ENCODE measurements at places on chromosomes 1 and 21.

DNA sequence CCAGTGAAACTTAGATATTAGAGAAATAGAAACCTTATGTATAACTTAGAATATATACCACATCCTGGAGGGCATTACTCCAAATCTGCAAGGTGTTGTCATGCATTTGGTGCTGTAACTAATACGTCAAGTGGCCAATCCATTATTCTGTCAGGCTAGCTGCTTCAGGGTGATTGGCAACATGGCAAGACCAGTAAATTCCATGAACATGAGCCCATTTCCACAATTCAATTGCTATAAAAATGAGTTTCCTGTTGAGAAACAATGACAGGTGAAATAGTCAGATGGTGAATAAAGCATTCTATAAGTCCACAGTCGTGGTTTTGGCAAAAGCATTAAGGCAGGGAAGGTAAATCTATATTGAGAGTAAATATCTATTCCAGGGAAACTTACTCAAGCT lies 566.0 kb downstream of the ADGRL2 start:
- no peak for DNase-seq

GRCh38 chr1:110690709-110691365 lies 16.1 kb upstream of the KCNA3 start:
- DNase-seq = no peak

DNA sequence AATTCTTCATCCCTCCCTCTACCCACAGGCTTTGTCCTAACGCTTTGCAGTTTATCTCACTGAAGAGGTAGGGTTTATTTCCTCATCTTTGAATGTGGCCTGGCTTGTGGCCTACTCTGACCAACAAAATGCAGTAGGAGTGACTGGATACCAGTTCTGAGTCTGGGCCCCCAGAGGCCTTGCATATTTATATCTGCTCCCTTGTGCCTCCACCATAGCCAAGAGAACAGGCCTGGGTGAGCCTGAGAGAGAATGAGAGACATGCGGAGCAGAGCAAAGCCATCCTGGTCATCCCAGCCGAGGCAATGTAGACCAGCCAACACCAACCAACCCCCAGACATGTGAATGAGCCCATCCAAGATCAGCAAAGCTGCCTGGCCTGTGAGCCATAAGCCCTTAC lies 30.3 kb downstream of the SMIM12 start:
- DNase-seq = no peak

- no peak for DNase-seq
These were observed 329.1 kb upstream of the VAMP3 start for GRCh38 chr1:7442036-7442435.

DNA sequence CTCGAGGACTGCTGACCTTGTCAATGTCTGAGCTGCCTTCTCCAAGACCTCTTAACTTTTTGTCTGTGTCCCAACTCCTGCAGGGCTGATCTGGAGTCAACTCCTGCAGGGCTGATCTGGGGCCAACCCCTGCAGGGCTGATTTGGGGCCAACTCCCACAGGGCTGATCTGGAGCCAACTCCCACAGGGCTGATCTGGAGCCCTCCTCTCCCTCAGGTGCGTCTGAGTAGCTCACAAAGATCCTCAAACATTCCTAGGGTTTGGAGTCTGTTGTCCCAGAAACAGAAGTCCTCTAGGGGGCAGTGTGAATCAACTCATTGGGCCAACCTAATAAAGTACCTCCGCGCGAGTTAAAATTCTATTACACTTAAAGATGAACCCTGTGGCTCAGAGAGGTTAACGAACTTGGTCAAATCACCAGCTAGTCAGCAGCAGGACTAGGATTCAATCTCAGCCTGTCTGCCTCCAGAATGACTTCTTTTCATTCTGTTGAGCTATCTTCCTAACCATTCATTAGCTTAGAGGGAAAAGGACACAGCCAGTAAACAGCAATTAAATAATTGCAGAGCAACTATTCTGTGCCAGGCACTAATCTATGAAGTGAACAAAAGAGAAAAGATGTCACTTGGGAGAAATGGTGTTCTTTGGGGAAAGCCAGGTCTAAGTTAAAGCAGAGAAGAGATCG lies 17.2 kb upstream of the RLF start:
- DNase-seq = peak; percentile 3

- DNase-seq = no peak
These were observed 82.4 kb upstream of the COL11A1 start for GRCh38 chr1:103190766-103191165.

GRCh38 chr1:96416111-96416595 lies 305.4 kb upstream of the PTBP2 start:
- DNase-seq = no peak

DNA sequence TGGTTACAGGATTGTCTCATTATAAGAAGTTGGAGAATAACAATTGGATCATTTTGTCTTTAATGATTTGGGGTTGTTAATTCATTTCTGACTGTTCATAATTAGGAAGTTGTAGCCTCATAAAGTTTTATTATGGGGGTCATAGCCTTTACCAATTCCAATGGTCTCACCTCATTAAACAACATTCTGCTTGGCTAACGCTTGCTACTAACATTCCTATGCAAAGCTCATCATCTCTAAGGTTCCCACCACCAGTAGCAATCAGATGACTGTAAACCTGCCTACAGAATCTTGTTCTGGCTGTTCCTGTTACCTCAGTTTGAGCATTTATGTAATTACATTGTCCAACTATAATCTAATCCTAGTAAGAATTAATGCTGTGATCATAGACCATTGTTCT lies 60.2 kb downstream of the ODF2L start:
- DNase-seq = no peak

DNA sequence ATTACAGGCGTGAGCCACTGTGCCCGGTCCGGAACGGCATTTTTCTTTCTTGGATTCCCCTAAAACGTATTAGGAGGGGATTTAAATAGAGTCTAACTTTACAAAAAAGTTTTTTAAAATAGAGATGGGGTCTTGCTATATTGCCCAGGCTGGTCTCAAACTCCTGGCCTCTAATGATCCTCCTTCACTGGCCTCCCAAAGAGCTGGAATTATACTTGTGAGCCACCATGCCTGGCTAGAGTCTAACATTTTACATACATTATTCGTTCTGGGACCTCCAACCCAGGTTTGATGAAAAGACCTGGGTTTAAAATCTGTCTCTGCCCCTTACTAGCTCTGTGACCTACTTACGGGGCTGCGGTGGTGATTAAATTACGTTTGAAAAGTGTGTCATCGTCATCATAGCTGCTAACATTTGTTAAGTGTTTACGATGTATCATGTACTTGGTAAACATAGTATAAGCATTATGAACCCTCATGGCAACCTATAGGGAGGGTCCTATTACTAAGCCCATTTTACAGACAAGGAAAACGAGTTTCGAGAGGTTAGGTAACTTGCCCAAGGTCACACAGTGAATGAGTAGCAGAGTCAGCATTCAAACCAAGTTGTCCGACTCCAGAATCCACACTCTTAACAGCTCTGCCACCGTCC lies 24.5 kb downstream of the PLEKHM2 start:
- no peak for DNase-seq

DNA sequence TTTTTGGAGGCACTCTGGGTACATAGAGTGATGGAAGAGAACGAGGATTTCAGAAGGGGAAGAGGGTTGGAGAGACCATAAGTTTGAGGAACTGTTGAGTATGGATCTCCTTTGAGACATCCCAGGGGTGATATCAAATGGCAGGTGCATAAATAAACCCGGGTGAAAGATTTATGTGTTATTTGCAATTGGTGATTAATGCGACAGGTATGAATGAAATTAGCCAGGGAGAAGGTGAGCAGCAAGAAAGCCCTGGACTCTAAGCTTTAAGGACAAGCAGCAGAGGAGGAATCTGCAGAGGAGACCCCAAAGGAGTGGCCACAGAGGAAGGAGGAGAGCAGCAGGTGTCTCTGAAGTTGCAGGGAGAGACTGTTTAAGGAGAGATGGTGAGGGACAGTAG lies 8.8 kb upstream of the REN start:
- no peak for DNase-seq

DNA sequence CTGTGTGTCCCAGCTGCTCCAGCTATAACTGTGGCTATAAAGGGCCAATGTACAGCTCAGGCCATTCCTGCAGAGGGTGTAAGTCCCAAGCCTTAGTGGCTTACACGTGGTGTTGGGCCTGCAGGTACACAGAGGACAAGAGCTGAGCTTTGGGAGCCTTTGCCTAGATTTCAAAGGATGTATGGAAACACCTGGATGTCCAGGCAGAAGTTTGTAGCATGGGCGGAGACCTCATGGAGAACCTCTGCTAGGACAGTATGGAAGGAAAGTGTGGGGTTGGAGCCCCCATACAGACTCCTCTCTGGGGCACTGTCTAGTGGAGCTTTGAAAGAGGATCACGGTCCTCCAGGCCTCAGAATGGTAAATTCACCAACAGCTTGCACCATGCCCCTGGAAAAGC lies 113.9 kb downstream of the RGS21 start:
- no peak for DNase-seq

DNA sequence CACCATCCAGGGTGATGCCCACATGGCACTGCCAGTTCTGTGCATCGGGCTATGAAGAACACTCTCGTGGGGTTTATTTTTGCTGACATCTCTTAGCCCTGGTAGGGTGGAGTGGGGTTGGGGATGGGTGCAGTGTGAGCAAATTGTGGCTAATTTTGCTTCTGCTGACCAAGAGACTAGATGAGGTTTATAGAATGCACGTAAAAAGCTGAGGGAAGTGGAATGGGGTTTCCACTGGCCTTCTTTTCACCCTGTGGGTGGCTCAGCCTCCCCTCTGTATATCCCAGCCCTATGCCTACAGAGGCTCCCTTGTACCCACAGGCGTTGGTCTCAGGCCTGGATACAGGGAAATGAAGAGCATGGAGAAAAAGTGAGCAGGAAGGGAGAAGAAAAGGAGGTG lies 44.1 kb upstream of the RAB4A start:
- DNase-seq = no peak

- DNase-seq = no peak
These were observed 63.1 kb downstream of the MATN1 start for GRCh38 chr1:30660241-30660640.

DNA sequence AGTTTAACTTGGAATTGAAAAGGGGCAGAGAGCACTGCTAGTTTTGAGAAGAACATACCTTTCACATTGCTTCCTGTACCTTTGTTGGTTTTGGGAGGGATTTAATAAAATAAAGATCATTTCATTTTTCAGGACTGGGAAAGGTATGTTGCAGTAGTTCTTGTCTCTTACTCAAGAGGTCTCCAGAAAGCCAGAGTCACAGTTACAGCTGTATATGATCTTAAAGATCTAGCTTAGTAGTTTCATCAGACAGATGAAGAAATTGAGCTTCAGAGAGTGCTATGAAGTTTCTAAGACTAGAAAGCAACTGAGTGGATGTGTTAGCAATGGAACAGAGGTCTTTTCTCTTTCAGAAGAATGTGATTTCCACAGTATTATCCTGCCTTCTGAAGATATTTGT lies 1.0 kb downstream of the OR10K2 start:
- DNase-seq = no peak

DNA sequence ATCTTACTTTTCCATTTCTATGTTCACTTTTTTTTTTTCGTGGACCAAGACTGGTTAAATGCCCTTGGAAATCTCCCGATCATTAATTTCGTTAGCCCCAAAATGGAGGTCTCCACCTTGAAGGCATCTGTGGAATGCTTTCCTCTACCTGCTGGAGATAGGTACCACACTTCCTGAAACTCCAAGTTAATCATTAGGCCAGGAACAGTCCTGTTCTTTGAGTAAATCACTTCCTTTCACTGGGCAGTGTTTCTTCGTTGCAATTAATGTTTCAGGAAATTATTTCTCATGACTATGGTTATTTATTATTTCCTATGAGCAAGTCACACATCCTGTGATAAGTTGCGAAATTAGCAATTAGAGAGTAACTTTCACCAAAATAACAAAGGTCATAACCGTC lies 225.2 kb upstream of the LYPLAL1 start:
- no peak for DNase-seq

- DNase-seq = no peak
These were observed 46.1 kb downstream of the MEGF6 start for GRCh38 chr1:3564921-3565831.

- no peak for DNase-seq
These were observed 417.3 kb upstream of the PROX1 start for GRCh38 chr1:213570487-213570886.

DNA sequence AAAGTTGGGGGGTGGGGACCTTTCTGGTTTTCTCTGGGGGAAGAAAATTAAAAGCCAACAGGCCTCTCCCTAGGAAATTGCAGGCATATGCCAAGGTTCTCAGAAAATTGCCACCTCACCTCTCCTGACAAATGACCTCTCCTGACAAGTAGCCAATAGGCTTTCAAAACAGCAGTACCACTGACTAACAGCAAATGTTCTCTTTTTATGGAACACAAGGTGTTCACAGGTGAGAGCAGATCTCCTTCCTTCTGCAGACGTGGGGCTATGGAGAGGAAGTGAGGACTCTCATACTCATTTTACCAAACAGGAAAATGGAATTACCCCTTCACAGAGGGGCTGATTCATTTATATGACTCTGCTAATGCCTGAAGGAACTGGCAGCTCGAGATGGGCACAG lies 32.7 kb upstream of the SUCO start:
- no peak for DNase-seq

GRCh38 chr1:244165021-244165420 lies 113.9 kb downstream of the ZBTB18 start:
- DNase-seq = no peak

- DNase-seq = no peak
These were observed 552.4 kb upstream of the DAB1 start for GRCh38 chr1:57976216-57976615.

DNA sequence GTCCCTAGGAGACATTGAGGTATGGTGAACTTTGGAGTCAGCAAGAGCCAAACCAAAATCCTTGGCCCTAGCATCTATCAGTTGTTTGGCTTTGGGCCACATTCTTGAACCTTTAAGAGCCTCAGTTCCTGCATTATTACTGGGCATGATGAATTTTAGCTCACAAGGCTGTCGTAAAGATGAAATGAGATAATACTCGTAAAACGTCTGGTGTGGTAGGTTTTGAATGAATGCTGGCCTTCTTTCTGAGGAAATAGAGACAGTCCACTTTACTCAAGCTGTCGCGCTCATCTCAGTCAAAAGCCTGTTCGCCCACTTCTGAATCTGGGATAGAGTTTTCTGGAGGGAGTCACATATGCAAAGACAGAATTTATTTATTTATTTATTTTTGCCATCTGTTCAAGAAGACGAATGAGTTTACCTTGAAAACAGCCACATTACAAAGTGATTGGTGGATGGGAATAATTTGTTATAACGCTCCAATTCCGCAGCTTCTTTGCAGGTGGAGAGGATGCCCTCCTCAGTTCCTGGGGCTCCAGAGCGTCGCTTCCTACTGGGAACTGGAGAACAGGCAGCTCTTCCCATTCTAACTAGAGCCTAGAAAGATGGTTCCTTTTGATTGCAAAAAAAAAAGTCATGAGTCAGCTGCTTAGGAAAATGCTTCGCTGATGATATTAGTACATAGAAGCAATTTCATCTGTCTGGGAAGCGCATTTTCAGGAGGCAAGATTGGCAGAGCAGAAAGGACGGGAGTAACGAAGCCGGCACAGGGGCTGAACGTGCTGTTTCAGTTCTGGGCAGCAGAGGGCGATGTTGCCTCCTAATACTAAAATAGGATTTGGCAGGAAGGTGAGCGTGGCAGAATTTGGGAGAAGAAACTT lies 49.9 kb upstream of the CYP2J2 start:
- peak; percentile 40 for DNase-seq

GRCh38 chr1:70150444-70150843 lies 54.9 kb downstream of the LRRC40 start:
- no peak for DNase-seq
